GM23248 (cell line): ENCODE measurements at places on chromosomes 3 and 15. TPM values are rescaled to one million over a fixed set of nuclear protein-coding genes. Genes with fewer than 3 reads are reported as not detected.
A peak's percentile ranks its signal among the peaks of the same experiment; 100 is the strongest.

DNA sequence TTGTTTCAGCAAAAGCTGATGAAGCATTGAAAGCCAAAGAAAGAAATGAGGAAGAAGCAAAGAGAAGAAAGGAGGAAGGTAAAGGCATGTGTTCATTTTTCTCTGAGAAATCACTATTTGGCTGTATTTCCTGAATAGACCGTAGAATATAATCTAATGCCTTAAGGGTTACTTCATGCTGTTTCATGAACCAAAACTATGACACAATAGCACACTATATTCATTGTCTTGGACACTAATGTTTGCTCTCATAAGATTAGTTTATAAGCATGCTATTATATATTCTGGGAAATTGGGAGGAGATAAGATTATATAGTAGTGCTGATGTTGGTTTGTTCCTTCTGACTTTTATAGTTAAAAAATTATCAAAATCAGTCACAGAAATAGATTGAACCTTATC, 110.1 kb upstream of the MLF1 start:
- no peaks in the 10 kb centered on the region for H3K27me3 ChIP-seq
- H3K36me3 ChIP-seq, result no peaks in the 10 kb centered on the region
- H3K27ac ChIP-seq, result no peak overlapping the region
- DNase-seq, result peak; percentile 18

DNA sequence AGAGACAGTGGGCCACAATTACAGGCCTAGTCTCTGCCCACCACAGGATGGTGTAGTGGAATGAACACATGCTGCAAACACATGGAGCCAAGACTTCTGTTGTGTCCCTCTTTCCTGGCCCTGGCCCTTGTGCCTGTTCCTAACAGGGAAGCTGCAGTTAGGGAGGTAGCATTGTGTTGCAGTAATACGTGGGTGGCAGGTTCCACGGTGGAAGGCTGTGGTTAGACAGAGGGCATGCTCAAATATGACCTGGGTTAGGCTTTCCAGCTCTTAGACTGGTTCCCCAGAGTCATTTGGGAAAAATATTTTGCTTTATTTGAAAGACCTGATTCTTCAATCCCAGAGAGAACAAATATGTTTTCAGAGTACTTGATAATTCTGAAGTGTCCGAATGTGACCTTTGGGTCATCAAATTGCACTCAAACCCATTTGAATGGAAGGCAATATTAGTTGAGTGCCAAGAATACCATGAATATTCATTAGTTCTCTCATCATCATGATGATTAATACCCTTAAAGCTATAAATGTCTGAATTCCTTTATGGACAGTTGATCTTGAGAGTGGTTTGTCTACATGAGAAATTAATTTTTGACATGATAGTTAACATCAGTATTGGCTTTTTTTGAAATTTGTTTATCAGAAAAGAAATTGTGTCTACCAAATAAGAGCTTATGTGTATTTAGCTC, 28.5 kb downstream of the PLAAT1 start:
- H3K36me3 ChIP-seq, result no peaks in the 10 kb centered on the region
- H3K4me1 ChIP-seq, result no peaks in the 10 kb centered on the region
- no peak overlapping the region for H3K27ac ChIP-seq

DNA sequence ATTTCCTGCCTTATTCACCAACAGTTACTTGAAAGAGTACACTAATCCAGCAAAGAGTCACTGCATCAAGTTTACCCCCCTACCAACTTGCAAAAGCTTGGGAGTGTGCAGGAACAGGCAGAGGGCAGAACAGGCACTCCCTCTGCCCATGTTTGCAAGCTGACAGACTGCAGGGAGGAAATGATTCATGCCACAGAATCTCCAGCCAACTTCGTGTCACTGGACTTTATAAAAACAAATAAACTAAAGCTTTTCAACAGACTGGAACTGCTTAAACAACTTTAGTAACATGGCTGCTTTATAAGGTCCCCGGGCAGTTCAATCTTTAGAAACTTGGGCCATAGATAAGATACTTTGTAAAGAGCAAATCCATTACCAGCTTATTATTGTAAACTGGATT, 129.5 kb downstream of the THRB start:
- no peaks in the 10 kb centered on the region for H3K27me3 ChIP-seq
- DNase-seq, result peak; percentile 82
- peaks cover 24% of the 10 kb centered on the region for H3K4me1 ChIP-seq
- peak overlapping the region; percentile 18; the same call in 1 of the 2 replicates for H3K27ac ChIP-seq
- H3K4me3 ChIP-seq, result peak overlapping the region; percentile 6; the same call in 1 of the 2 replicates
- no peaks in the 10 kb centered on the region for H3K36me3 ChIP-seq

GRCh38 chr15:94057305-94057704, 174.1 kb upstream of the MCTP2 start:
- H3K4me1 ChIP-seq, result peaks cover 23% of the 10 kb centered on the region
- no peak for DNase-seq
- H3K36me3 ChIP-seq, result no peaks in the 10 kb centered on the region
- no peak overlapping the region for H3K27ac ChIP-seq
- no peak overlapping the region for H3K4me3 ChIP-seq
- H3K27me3 ChIP-seq, result no peaks in the 10 kb centered on the region; the same call in 1 of the 2 replicates

P3H2 gene
- total RNA-seq, result 14.9 and 41.5 TPM in 2 replicates

DNA sequence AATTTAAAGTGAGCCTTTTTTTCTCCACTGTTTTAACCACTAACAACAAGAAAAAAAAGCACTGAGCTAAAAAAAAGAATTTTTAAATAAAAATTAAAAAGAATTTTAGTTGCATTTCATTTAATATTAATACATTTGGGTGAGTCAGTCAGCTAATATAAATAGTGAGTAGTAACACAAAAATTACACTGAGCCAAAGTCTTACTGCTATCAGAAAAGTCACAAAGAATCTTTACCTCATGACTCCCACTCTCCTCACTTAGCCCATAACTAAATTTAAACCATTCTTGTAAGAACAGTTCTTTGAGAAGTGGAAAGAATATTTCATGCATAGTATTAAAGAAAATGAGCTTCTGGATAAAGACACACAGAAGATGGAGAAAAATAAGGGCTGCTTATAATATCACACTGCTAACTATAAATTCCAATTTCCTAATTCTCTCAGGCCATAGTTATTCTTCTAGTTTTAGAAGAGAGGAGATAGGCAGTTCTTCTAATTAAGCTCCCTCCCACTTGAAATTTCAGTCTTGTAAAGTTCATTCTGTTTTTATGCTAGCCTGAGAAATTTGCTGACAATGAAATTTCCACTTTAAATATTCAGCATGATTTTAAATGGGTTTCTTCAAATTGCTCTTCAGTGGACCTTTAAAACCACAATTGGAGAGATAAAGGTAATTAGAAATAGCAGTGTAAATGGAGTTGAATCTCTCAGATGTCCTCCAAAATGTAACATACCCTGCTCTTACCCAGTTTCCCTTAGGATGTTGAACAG, 17.6 kb downstream of the SHQ1 start:
- H3K27me3 ChIP-seq, result no peaks in the 10 kb centered on the region
- H3K36me3 ChIP-seq, result no peaks in the 10 kb centered on the region
- DNase-seq, result peak; percentile 73
- H3K4me1 ChIP-seq, result peaks cover 25% of the 10 kb centered on the region
- no peak overlapping the region for H3K4me3 ChIP-seq
- H3K27ac ChIP-seq, result peak overlapping the region; percentile 63

- no peak overlapping the region for H3K27ac ChIP-seq
- H3K27me3 ChIP-seq, result no peaks in the 10 kb centered on the region
Observed at GRCh38 chr15:80665151-80665550, 30.0 kb upstream of the ABHD17C start.

MUSTN1 gene
- not detected in 2 replicates for total RNA-seq

PARP3 gene
- 80.4 and 118 TPM in 2 replicates for total RNA-seq

- H3K4me1 ChIP-seq, result peaks cover 4% of the 10 kb centered on the region; the same call in 1 of the 2 replicates
- DNase-seq, result peak; percentile 35
- H3K27me3 ChIP-seq, result no peaks in the 10 kb centered on the region
- H3K27ac ChIP-seq, result no peak overlapping the region
- H3K4me3 ChIP-seq, result no peak overlapping the region
- no peaks in the 10 kb centered on the region for H3K36me3 ChIP-seq
Observed at GRCh38 chr3:66253790-66254620, 33.2 kb downstream of the SLC25A26 start.

DNA sequence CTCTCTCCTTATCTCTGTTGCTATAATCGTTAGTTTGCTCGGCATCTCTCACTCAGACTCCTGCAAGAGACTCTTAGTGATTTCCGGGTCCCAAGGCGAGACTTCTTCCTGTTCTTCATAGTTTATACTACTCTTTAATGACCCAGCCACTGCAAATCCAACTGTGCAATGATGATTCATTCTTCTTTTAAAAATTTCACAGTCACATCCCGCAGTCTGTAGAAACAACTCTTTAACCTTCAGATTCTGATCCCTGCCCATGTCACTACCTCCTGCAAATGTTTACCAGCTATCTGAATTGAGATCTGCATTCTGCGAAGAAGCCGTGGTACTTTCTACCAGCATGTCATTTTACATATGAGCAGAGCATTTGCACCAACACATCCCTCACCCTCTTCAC, 2.8 kb upstream of the VGLL3 start:
- 0 out of 2 replicates have a peak, but pooled peaks cover 7% of the 10 kb centered on the region for H3K36me3 ChIP-seq
- H3K27ac ChIP-seq, result peak overlapping the region; percentile 82
- no peaks in the 10 kb centered on the region for H3K27me3 ChIP-seq
- H3K4me1 ChIP-seq, result peaks cover 51% of the 10 kb centered on the region
- peak; percentile 85 for DNase-seq
- H3K4me3 ChIP-seq, result peak overlapping the region; percentile 54

GRCh38 chr15:99969261-99969920, 236.2 kb upstream of the LYSMD4 start:
- no peak overlapping the region for H3K27ac ChIP-seq
- no peak overlapping the region for H3K4me3 ChIP-seq
- H3K27me3 ChIP-seq, result no peaks in the 10 kb centered on the region
- H3K36me3 ChIP-seq, result no peaks in the 10 kb centered on the region
- no peaks in the 10 kb centered on the region for H3K4me1 ChIP-seq

- H3K27me3 ChIP-seq, result no peaks in the 10 kb centered on the region
- H3K4me3 ChIP-seq, result no peak overlapping the region
- no peak overlapping the region for H3K27ac ChIP-seq
- 0 out of 2 replicates have a peak, but pooled peaks cover 4% of the 10 kb centered on the region for H3K4me1 ChIP-seq
- no peaks in the 10 kb centered on the region for H3K36me3 ChIP-seq
Observed at GRCh38 chr3:146187334-146187950, 26.5 kb upstream of the PLOD2 start.

MESP2 gene
- not detected in 2 replicates for total RNA-seq

DNA sequence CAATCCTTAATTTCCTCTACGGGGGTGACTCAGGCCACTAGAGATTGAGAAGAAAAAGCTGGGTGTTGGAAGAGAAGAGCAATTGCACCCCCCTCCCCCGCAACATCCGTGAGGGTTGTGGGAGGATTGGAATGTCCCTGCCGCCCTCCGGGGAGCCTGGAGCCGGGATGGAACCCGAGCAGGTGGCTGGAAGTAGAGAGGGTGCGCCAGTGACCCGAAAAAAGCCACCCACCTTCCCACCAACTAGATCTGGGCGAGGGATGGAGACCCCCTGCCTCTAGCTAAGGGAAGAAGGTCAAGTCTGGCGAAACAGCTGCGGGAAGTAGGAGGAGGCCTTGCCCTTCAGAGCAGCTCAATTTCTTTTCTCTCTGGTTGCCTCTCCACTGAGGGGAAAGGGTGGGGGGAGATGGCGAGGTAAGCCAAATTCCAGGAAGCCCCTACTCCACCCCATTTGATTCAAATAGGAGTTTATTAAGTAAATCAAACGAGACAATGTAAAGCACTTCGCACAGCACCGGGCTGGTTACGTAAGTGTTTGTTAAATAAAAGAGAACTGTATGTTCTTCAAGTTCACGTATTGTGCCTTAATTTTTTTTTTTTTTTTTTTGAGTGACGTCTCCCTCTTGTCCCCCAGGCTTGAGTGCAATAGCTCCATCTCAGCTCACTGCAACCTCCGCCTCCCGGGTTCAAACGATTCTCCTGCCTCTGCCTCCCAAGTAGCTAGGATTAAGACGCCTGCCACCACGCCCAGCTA, 1.1 kb upstream of the WWTR1 start:
- peak overlapping the region; percentile 87 for H3K27ac ChIP-seq
- peaks cover 24% of the 10 kb centered on the region for H3K4me1 ChIP-seq
- peak overlapping the region; percentile 96 for H3K4me3 ChIP-seq
- no peaks in the 10 kb centered on the region for H3K27me3 ChIP-seq
- 0 out of 2 replicates have a peak, but pooled peaks cover 5% of the 10 kb centered on the region for H3K36me3 ChIP-seq

KCNAB1 gene
- not detected in 2 replicates for total RNA-seq

DNA sequence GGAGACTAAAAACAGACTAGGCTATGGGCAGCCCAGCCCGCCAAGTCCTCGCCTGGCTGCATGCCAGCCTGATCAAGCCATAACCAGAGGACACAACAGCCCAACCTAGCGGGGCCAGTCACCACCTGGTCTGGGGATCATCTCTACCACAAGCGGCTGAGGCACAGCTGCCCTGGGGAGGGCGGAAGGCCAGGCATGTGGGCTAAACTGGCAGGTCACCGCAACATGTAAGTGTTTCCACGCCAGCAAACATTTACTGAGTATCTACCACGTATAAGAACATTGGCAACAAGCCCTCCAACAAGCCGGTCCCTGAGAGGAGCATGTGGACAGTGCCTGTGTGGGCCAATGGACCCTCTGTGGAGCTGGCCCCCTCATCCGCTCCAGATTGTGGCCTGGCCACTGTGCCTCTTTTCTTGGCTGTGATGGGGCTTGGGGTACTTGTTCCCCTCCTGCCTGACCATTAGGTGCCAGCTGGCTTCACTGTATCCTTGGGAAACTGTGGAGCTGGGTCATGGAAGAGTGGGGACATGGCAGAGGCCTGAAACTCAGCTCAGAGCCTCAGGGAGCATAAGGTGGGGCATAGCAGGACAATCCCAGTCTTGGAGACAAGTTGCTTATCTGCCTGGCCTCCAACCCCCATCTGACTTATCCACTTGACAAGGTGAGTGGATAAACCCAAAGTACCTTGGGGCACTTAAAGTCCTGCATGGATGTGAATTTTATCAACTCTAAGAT, 9.0 kb downstream of the UBXN7 start:
- DNase-seq, result no peak
- no peak overlapping the region for H3K4me3 ChIP-seq
- 0 out of 2 replicates have a peak, but pooled peaks cover 3% of the 10 kb centered on the region for H3K36me3 ChIP-seq
- no peaks in the 10 kb centered on the region for H3K4me1 ChIP-seq
- H3K27me3 ChIP-seq, result no peaks in the 10 kb centered on the region

P4HTM gene
- 38.3 and 53.6 TPM in 2 replicates for total RNA-seq

DNA sequence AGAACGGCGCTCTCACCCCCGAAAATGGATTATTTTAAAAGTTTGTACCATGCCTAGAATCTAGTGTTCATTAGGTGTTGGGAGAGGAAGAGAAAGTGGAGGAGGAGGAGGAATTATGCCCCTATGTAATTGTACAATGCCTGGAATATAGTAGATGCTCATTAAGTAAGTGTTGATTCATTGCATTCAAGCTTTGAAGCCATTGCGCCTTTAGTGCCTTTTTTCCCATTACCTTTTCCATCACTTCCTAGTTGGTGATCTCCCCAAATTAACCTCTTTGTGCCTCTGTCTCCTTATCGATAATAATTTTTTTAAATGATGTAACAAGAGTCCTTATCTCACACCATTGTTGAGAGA, 220.7 kb upstream of the PRICKLE2 start:
- peaks cover 30% of the 10 kb centered on the region for H3K27me3 ChIP-seq
- DNase-seq, result no peak
- H3K36me3 ChIP-seq, result no peaks in the 10 kb centered on the region
- H3K4me3 ChIP-seq, result no peak overlapping the region
- H3K4me1 ChIP-seq, result peaks cover 9% of the 10 kb centered on the region

- no peaks in the 10 kb centered on the region for H3K36me3 ChIP-seq
- peaks cover 16% of the 10 kb centered on the region for H3K4me1 ChIP-seq
- H3K4me3 ChIP-seq, result no peak overlapping the region
- no peak for DNase-seq
- no peaks in the 10 kb centered on the region for H3K27me3 ChIP-seq
Observed at GRCh38 chr3:172546628-172547214, 23.5 kb upstream of the TNFSF10 start.

- H3K27me3 ChIP-seq, result no peaks in the 10 kb centered on the region
- peak; percentile 40 for DNase-seq
- no peaks in the 10 kb centered on the region for H3K36me3 ChIP-seq
- H3K4me1 ChIP-seq, result peaks cover 24% of the 10 kb centered on the region
Observed at GRCh38 chr3:31959951-31960792, 20.9 kb downstream of the OSBPL10 start.

MRPS25 gene
- total RNA-seq, result 7.0 and 27.2 TPM in 2 replicates

GRCh38 chr3:168248383-168249204, 152.9 kb upstream of the GOLIM4 start:
- peaks cover 69% of the 10 kb centered on the region for H3K27me3 ChIP-seq
- H3K4me1 ChIP-seq, result peaks cover 11% of the 10 kb centered on the region; the same call in 1 of the 2 replicates
- no peak overlapping the region for H3K27ac ChIP-seq
- no peaks in the 10 kb centered on the region for H3K36me3 ChIP-seq
